Fibroblast of skin of scalp (primary cell): ENCODE measurements at places on chromosomes 2 and 18.
A peak's percentile ranks its signal among the peaks of the same experiment; 100 is the strongest.

GRCh38 chr2:73114273-73114867 lies 1.6 kb upstream of the RAB11FIP5 start:
- no peak for DNase-seq

DNA sequence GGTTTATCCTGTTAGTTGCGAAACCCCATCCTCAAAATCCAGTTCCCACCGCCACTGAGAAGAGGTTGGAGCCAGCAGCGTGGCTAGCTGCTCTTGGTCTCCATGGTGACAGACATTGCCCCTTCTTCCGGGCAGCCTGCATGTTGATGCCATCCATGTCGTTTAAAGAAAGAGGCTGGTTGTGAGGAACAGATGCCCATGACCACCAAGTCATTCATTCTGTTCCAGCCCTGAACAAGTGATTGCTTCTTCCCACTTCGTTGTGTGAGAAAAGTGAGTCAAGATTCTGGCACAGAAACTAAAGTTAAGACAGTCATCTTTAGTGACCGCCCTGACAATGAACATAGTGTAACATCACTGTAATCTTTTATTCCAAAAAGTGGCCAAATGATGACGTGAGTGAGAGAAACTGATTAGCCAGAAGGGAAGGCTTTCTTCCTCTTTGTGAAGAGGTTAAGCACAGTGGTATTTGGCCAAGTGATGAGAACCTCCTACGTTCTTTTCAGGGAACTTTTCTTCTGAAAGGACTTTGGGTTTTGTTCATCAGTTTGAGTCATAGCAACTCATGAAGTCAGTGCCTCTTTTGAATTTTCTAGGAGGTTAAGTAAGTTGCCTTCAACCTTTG lies 272.5 kb downstream of the GALR1 start:
- no peak for DNase-seq

DNA sequence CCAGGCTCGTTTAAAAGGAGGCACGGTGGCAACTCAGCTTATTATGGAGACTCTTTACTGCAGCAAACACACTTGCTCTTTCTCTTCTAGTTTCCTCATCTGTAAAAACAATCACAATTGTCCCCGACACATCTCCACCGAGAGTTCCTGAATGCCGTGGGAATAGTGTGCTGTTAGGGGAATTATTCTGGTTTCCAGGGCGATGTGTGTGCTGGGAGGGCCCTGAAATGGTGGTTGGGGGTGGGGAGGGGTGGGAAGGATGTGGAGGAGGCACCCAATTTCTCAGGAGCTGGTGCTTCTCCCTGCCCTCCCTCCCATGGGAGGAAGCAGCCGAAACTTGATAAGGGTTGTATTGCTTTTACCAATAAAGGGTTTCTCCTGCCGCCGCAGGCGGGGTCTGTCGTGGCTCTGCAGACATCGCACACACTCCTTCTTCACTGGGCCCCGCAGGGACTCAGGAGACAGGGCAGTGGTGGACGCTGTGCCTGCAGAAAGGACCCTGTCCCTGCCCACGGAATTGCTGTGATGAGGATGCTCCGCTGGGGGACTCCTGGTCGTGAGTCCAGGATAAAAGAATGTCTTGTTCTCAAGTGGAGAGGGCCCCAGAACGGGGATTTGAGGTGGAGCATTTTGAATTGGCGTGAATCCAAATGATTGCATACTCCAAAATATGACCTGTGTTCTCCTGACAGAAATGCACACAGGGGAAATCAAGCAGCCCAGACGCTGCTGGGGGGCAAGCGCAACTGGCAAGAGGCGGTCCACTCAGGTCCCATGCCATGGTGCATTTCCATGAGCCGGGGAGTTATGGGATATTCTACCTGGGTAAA lies 119.2 kb downstream of the ACKR3 start:
- no peak for DNase-seq

DNA sequence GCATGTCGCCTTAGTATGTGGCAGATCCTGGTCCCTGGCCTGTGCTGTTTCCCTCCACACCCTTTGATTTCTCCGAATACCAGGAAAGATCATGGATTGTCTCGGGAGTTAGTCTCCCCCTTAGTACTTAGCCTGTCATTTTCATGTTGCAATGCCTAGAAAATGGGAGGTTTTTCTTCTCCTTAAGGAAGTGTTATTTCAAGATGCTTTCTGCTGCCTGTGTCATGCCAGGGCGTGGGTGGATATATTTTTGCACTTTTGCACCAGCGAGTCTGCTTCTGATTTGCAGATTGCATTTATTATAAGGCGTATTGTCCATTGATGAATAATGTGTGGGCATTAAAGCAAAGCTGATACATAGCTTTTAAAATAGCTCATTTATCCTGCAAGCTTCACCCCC lies 223.5 kb downstream of the NEDD4L start:
- DNase-seq: peak; percentile 28

DNA sequence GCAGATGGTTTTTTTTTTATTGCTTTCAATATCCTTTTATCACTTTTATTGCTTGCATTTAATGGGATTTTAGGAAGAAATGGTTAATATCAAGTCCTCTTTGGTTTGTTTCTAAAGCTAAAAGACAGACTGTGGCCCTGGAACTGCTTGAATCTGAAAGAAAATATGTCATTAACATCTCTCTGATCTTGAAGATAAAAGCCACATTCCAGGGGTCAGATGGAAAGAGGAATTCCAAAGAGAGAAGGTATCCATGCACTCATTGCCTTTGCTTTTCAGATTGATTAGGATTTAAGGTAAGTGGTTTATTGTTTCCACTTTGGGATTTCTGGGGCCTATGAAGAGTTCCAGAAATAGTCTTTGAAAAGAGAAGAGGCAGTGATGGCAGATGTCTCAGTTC lies 54.1 kb downstream of the ARHGEF33 start:
- no peak for DNase-seq

DNA sequence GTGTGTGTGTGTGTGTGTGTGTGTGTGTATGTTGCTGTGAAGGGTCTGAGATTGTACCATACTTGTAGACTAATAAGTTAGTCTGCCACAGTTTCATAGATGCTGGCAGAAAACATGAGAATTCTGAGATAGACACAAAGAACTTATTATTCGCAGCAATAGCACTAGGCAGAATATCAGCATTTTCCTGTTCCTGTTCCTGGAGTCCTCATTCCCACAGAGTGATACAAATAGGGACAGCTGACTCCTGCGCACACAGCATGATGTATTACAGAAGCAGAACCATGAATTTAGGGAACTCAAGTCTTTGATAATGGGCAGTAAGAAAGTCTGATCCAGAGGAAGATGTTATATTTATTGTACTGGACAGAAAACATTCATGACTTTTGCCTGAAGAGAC lies 1466.3 kb downstream of the DPP10 start:
- DNase-seq: no peak

- no peak for DNase-seq
Observed at GRCh38 chr18:31373641-31374040, 2.9 kb upstream of the DSG4 start.

- peak; percentile 49 for DNase-seq
Observed at GRCh38 chr2:227460070-227460485, 11.9 kb upstream of the AGFG1 start.

GRCh38 chr2:114762986-114763385 lies 320.5 kb downstream of the DPP10 start:
- DNase-seq: no peak

- no peak for DNase-seq
Observed at GRCh38 chr2:29597035-29597434, 324.4 kb downstream of the ALK start.

- DNase-seq: no peak
Observed at GRCh38 chr18:77776104-77776503, 526.5 kb downstream of the GALR1 start.

DNA sequence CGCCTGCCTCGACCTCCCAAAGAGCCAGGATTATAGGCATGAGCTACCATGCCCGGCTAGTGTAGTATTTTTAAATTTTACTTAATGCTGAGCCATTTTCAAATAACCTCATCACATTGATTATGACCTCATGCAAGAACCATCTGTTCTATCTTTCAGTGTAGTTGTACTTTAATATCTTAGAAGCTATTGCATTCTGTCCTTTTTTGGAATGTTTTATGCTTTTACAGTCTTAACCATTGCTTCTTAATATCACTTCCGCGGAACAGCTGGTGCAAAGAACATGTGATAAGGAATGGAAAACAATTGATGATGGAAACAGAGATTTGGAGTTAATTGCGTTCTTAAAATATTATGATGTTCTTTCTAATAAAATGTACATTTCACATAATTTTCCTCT lies 2.7 kb downstream of the GEN1 start:
- DNase-seq: peak; percentile 39
